LoVo (cell line): ENCODE measurements at places on chromosomes 4 and X.

DNA sequence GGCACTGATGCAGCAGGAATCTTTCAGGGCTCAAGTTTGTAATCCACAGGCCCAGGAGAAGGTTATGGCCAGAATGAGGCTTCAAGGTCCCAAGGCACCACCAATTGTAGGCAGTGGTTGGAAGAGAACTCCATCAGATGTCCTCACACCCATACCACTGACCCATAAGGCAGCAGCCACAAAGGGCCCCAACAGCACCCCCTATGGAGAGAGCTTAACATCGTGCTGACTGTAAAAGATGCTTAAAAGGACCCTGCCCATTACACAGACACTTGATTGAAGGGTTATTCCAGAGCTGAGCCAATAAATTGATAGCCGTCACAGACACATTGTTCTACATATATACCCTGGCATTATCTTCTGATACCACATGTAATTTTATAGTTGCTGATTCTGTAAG lies 113.7 kb downstream of the SOWAHB start:
- DNase-seq = no peak

GRCh38 chrX:12526306-12526705 lies 264.9 kb upstream of the PRPS2 start:
- DNase-seq = no peak

- no peak for DNase-seq
Observed at GRCh38 chrX:41759817-41760216, 35.8 kb downstream of the GPR82 start.

- DNase-seq = no peak
Observed at GRCh38 chr4:5003372-5003857, 15.8 kb downstream of the CYTL1 start.

DNA sequence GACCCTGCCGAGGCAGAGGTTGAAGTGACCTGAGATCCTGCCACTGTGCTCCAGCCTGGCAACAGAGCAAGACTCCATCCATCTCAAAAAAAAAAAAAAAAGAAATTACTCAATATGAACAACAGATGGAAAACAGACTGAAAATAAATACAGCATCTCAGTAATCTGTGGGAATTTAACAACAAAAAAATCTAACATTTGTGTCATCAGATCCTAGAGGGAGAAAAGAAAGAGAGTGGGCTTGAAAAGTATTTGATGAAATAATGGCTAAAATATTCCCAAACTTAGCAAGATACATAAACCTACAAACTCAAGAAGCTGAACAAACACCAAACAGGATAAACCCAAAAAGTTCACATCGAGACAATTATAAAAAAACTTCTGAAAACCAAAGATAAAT lies 84.7 kb downstream of the CENPC start:
- no peak for DNase-seq

DNA sequence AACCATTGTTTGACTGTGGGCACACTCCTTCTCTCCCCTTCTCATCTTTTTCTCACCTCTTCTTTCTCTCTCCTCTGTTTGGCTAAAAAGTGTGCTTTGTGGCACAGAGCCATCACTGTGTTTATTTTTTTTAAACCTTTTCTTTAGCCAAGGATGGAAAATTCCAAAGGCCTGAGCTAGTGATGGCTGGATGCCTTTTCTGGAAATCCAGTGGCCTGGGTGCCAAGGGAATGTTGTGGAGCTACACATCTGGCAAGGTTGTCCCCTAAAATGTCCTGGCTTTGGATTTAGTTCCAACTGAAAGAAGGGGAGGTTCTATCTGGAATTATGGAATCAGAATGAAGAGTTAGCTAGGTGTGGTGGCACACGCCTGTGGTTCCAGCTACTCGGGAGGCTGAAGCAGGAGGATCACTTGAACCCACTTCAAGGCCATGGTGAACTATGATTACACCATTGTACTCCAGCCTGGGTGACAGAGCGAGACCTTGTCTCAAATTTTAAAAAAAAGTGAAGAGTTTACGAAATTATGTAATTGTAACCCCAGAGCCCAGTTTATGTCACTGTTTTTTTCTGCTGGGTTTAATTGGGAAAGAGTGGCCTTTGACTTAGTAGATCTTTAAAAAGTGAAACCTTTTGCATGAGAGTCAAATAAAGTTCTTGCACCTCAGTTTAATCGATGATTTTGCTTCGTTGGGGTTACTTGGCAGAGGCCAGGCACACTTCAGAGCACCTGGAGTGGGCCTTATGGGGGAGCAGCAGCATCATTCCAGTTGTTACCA lies 17.7 kb downstream of the DOCK11 start:
- DNase-seq = no peak

DNA sequence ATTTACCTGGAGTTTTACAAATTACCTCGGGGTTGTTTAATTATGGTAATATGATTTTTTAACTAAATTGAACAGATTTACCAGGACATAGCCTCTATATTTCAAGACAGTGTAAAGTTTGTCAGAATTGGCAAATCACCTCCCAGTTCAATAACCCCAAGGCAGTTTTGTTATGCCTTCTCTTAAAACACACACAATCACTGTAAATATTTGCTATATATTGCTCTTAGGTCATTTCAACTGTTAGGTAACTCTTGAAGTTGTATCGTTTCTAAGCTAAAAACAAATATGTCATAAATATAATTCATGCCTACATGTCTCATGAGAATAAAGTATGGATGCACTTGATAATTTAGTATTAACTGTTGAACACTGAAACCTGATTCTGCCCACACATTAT lies 24.1 kb downstream of the PDLIM5 start:
- DNase-seq = no peak

DNA sequence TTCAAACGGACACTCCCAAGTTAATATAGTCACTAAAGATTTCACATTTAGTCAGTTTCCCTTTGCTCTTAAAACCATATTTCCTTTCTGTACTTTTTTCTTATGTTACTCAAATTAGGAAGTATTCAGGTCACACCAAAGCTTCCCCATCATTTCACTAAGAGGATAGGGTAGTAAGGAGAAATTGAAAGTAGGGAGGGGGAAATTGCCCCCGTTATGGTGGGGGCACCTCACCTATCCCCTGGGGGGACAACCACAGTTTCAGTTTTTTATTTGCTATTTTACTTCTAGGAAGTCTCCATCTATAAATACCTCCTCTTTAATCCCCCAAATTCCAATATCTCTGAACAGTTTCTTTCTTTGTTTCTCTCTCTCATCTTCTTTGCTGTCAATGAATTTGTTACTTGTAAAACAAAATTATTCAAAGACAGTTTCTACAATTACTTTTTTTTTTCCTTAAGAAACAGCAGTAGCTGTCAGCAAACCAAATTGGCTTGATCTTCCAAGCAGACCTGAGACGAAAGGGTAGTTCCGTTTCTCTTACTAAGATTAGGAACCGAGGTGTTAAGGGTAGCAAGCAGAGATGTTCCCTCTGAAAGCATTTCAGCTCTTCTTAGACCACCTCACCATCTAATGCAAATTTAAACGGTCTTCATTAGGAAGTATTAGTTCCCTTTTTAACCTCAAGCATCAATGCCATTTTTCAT lies 160.2 kb upstream of the KLF3 start:
- no peak for DNase-seq

GRCh38 chr4:118033148-118034052 lies 886 bp upstream of the NDST3 start:
- DNase-seq = peak; percentile 38

DNA sequence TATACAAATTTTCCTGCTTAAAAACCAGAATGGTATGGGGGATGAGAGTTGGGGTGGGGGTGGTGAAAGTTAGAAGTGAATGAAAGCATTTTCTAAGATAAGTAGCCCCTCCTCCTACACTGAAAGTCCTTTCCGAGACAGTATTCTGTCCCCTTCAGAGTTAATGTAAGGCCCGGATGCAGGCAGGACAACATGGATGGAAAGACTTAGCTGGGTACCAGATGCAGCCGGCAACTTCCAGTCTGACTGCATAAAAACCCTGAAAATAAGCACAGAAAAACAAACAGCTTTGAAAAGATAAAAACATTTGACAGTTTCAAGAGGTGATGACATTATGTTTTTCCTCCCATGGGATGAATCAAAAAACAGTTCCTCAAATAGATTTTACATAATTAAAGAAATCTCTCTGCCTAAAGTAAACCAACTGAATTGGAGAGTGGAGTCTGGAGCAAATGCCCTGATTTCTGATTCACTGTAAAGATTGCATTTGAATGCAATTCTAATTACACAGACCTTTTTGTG lies 196.3 kb downstream of the GPAT3 start:
- no peak for DNase-seq

- DNase-seq = peak; percentile 20
Observed at GRCh38 chrX:151871244-151871643, 41.4 kb upstream of the MAGEA4 start.

DNA sequence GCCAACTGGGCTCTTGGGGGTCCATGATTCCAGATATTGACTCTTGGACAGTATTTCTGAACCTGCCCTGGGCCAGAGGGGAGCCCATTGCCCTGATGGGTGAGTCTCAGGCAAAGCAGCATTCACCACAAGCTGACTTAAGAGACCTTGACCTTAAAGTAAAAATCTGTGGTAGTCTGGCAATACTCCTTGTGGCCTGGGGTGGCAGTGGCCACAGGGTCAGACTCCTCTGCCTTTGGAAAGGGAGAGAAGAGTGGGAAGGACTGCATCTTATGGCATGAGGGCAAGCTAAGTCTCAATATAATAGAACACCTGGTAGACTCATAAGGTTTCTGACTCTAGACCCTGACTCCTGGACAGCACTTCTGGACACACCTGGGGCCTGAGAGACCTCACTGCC lies 340.3 kb upstream of the MAD2L1 start:
- DNase-seq = no peak

DNA sequence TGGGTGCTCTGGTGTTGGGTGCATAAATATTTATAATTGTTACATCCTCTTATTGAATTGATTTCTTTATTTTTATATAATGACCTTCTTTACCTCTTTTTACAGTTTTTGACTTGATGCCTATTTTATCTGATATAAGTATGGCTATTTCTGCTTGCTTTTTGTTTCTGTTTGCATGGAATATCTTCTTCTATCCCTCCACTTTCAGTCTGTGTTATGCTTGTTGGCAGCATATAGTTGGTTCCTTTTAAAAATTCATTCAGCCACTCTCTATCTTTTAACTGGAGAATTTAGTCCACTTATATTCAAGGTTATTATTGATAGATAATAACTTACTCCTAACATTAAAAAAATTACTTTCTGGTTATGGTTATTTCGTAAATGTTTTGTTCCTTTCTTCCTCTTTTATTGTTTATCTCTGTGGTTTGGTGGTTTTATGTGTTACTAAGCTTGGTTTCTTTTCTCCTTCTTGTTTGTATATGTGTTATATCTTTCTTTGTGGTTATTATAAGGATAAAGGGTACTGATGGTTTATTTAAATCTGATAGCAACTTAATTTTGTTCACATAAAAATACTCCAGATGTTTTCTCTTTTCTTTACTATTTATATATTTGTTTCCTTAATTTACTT lies 69.5 kb downstream of the IL15 start:
- no peak for DNase-seq

DNA sequence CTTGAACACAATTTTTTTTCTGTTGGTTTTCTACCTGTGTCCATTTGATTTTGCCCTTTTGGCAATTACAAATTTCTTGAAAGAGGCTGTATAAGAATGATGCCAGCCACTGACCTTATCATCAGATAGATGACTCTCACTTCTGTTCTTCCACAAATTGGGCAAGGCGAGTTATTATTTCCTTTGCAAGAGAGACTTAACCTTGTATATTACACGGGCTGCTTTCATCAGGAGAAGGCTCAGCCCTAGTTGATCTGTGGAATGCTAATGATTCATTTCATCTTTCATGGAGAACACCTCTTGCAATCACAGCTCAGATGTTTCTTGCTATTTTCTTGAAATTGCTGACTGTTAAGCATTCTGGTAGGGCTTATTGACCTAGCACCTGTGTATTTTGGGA lies 1155.4 kb downstream of the STIM2 start:
- DNase-seq = no peak

- no peak for DNase-seq
Observed at GRCh38 chr4:174561560-174561959, 39.3 kb upstream of the HPGD start.

DNA sequence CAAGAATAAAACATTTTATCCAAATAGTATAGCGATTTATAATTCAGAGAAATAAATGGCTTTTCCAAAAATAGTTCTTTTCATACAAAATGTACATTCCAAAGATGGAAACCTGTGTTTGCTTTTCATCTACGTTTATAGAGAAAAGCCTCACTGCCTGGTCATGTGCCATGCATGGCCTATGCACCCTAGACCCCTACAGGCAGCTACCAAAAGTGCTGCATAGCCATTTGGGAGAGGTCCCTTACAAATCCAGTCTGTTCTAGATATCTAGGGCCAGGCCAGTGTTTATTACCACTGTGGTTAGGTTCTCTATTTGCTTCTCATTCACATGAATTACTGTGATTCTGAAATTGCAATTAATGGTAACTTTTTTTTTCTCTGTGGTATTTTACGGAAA lies 17.2 kb downstream of the HMGB2 start:
- DNase-seq = no peak

DNA sequence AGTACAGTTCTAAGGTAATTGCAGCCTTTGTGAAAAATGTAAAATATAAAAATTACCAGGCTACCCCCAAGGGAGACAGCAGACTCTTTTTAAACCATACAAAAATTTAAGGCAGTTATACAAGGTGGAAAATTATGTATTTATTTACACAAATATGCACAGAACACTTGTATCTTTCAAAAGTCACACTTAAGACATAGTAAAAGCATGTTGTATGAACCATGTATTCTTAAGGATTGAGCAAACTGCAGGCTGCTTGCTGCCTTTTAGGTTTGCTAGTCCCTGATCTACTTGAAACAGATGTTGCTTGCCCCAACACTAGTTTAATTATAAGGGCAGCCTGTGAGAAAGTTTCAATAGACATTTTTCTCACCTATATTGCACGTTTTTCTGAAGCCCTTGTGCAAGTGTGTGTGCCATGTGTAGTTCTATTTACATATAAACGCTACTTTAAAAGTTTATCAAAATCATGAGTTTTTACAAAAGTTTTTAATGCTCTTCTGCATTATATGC lies 72.8 kb downstream of the PRSS12 start:
- DNase-seq = peak; percentile 46

DNA sequence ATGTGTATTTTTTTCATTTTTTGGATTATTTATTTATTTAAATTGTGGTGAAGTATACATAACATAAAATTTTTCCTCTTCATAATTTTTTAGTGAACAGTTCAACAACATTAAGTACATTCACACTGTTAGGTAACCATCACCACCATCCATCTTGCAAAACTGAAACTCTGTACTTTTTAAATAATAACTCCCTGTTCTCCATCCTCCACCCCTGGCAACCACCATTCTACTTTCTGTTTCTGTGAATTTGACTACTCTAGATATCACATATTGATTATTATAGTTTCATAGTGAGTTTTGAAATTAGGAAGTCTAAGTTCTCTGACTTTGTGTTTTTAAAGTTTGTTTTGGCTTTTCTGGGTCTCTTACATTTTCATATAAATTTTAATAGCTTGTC lies 89.3 kb upstream of the STX18 start:
- no peak for DNase-seq

GRCh38 chr4:26839016-26839415 lies 21.6 kb upstream of the STIM2 start:
- no peak for DNase-seq

- DNase-seq = peak; percentile 55
Observed at GRCh38 chr4:156294577-156294976, 340.9 kb upstream of the CTSO start.

GRCh38 chrX:25544641-25545040 lies 528.9 kb upstream of the ARX start:
- DNase-seq = no peak

GRCh38 chr4:55036405-55036804 lies 89.0 kb downstream of the KDR start:
- no peak for DNase-seq
